NCI-H1092 treated with DMSO at 0.1 percent for 48 hours (cell line): ENCODE measurements at places on chromosomes 12 and 14.
A peak's percentile ranks its signal among the peaks of the same experiment; 100 is the strongest.

GRCh38 chr12:89470741-89471509, 53.7 kb downstream of the GALNT4 start:
- DNase-seq, result peak; percentile 16

- DNase-seq, result no peak
These were observed 107.8 kb downstream of the VCPKMT start for GRCh38 chr14:50008562-50008961.

DNA sequence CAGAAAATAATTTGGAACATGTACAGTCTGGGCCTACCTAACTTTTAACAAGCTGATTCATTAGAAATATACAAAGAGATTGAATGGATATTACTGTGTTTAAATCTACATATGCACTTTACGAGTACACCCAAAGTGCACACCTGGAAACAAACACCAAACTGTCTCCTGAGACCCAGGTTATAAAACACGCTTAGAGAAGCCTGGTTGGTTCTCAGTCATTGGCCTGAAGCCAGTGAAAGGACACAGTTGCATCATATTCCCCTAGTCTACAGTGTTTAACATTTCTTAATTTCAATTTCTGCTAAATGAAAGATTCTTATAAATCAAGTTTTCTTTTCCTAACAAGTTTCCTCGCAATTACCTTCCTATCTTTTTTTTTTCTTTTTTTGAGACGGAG, 209.5 kb downstream of the FBXL14 start:
- no peak for DNase-seq

- DNase-seq, result no peak
These were observed 80.3 kb upstream of the SSTR1 start for GRCh38 chr14:38127356-38127755.

GRCh38 chr14:91373591-91374254, 43.9 kb downstream of the CCDC88C start:
- DNase-seq, result peak; percentile 65

GRCh38 chr14:74613211-74613914, 1.3 kb upstream of the LTBP2 start:
- DNase-seq, result no peak

DNA sequence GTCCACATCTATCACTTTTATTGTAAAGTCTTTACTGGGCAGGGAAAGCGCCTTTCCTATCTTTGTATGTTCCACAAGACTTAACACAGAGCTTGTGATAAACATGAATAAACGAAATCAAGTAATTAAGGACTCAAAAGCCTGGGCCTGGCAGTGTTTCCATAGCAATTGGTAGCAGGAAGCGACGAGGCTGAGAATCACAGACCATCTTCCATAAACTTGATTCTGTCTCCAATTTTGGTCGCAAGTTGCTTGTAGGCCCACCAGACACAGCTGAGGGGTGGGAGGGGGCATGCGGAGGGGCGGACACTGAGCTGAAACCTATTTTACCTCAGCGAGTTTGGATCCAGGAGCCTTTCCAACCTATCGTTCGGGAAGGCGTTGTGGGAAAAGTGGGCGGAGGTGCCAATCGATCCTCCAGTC, 302 bp downstream of the CCDC38 start:
- DNase-seq, result no peak

DNA sequence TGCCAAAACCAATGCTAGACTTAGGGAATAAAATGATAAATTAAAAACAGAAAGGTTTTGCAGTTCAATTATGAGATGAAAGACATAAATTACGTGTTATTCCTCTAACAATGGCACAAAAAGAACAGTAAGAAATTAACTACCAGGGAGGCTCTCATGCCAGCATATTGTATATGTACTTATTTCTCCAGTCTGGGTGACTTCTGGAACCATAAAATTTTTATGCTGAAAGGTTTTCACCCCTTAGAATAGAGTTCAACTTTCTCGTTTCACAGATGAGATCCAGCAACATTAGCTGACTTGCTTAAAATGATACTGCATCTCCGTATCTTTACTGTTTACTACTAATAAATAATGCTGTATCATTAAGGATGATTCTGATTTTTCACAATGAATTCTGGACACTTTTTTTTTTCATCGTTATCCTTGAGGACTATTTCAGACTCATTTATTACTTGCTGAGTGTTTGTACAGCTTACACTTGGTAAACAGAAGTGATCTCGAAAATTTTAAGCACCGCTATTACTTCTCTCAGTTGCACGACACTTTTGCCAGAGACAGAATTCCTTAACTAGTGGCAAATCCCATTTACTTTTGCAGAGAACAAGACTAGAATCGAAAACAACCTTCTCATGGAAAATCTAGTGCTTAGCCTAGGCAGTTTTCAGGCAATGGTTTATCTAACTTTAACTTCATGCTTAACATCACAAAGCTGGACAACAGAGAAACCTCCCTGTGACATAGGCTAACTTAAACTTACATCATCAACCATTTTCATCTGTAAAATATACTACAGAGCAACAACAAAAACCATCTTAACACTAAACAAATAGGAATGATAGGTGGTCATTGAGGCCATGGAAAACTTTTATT, 2.7 kb downstream of the RSRC2 start:
- DNase-seq, result no peak

DNA sequence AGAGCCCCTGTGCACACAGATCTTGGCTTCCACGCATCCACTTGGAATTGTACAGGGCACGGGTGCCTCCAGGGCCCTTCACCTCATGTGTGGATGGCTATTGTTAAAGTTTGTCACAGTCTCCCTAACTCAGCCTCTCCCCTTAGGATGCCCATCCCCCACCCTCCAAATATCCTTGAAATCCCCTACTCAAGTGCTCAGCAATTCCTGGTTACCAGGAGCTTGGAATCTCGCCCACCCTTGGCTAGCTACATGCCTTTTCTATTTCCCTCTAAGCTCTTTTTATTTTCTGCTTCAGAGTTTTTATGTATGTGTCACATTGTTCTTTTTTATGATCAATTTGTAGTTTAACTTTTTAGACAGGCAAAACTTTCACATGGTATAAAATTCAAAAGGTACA, 13.0 kb upstream of the NR1H4 start:
- DNase-seq, result no peak

DNA sequence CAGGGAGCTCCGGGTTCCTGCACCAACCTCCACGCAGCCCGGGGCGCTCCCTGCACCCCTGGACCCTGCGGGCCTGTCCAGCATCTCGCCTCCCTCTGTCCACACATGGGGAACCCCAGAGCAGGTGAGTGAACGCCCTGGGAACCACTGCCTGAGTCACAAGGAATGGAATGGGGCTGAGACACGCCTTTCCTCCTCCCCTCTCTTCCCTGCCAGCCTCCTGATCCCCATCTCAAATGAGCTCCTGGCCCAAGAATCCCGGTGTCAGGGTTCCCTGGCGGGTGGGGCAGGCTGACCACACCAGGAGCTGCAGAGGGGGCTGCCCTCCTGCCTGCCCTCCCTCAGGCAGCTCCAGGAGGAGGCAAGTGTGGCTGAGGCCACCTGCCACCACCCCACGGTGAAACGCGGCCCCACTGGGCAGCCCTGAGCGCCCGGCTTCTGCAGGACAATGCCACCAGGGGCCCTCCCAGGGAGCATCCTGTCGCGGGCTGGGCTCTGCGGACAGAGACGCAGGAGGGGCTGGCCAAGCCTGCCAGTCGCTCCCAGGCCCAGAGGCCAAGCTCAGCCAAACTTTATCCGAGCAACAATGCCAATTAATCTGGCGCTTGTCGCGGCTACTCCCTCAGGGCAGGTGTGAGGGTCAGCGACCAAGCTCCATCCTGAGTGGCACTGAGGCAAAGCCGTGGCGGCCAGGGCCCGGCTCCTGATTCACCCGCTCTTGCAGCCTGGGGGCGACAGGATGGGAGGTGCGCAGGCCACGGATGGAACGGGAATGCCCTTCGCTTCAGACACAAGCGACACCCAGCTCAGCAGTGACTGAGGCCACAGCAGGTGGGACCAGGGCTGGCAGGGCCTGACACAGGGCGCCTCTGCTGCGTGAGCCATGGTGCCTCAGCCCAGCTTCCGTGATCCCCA, 44.3 kb downstream of the GALNT9 start:
- no peak for DNase-seq

GRCh38 chr14:62443796-62444195, 601.5 kb downstream of the KCNH5 start:
- no peak for DNase-seq

- no peak for DNase-seq
These were observed 909.4 kb upstream of the LRFN5 start for GRCh38 chr14:40697231-40697630.

DNA sequence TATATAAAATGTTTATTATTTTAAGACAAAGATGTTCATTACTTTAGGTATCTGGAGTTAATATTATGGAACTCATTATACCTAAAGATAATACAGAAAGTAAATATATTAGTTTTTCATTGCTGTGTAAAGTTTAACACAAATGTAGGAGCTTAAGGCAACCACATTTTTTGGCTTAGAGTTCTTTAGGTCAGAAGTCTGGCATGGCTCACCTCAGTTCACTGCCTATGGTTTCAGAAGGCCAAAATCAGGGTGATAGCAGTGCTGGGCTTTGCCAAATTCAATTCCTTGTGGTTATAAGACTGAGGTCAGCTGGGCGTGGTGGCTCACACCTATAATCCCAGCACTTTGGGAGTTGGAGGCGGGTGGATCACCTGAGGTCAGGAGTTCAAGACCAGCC, 35.5 kb upstream of the PRPF39 start:
- DNase-seq, result no peak

DNA sequence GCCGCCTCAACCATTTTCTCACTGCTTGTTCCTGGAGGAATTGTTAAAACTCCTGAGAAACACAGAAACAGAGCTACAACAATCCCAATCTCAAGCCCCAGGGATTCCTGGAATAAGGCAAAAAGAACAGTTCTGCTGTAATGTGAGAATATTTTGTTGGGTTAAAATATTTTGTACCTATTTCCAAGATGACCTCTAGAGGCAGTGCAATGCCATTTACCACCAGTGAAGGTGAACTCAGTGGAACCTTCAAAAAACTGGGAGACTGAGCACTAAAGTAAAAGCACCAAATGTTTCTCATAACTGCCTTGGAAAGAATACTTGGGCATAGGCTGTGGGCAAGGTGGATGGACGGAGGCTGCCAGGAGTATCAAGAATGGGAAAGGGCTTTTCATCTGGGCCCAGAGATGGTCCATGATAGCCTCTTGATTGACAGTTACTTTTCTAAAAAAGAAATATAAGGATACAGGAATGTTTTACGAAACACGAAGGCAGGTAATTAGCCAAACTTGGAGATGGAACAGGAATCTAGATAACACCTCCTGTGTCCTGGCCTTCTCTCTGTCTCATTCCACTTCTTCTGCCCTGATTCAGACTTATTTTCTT, 334.0 kb upstream of the FLRT2 start:
- DNase-seq, result no peak

DNA sequence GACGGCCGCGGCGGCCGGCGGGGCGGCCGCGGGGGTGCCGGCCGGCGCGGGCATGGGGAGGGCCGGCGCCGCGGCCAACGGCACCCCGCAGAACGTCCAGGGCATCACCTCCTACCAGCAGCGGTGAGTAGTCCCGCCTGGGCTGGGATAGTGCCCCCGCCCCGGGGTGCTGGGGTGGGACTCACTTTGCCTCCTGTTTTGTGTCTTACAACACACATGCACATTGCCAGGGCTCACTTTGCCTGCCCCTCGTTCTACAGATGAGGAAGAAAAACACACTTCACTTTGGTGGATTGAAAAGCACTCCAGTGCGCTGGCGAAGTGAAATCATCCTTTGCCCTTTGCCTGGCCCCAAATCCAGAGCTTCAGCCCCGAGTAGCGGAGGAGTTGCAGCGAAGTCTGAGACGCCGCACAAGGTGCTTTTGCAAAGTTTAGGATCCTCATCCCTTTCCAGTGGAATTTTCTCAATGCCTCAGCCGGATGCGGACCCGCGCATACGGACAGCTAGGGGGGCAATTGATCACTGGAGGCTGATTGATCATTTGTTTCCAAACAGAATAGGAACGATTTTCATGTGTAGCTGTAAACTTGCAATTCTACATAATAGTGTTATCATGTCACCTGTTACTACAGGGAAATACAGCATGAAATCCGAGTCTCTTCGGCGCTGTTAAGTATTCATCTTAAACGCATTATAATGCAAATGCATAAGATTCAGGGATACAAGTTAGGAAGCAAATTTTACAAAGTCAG, 3.6 kb upstream of the NPAS3 start:
- peak; percentile 23 for DNase-seq

DNA sequence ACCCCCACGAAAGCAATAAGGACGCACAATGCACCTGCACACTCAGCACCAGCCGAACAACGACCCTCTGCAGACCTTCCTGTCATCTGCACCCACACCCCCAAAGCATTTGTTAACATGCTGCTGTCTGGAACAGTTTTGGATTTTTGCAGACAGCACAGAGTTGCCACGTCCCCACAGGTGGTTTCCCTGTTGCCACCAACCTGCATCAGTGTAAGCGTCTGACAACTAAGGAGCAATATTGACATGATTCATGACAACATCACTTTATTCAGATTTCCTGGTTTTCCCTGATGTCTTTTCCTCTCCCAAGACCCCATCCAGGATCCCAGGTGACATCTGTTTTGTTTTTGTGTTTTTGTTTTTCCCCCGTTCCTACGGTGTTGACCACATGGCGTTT, 150.7 kb upstream of the C14orf180 start:
- no peak for DNase-seq

DNA sequence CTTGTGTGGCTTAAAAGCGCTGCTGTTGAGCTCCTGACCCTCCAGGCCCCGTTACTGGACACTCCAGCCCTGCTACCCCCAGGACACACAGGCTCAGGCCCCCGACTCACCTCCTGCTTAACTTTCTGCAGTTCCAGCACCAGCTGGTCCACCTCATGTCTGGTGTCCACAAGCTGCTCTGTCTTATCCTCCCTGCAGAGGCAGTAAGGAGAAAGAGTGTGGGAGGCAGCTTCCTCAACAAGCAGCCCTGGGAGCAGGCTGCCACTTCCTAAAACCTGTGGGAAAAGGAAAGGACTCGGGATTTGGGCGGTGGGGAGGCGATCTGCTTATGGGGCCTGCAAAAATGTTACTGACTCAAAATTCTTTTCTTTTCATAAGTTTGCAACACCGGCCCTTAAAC, 79.2 kb downstream of the CCDC88C start:
- DNase-seq, result no peak

DNA sequence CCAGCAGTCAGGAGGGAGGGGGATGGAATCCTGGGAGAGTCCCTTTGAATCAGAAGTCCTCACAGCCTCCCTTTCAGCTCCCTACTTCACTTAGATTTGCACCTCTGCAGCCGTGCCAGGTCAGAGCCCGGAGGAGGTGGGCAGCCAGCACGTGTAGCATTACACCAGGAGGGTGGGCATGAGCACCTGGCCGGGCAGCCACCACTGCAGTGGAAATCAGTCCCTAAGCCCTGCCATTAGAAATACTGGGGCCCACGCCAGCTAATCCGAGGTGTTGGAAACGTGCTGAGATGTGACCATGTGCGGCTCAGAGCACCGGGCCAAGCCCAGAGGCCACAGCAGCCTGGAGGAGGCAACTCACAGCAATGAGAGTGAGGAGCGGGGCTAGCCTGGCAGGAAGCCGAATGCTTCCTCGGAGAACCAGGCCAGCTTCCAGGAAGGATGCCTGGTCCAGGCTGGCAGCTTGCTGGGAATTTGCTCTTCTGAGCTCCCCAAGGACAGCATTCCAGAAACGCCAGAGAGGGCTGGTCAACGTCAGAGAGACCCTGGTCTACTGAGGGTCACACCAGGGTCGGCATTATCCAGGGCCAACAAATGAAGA, 9.4 kb upstream of the CACNA2D4 start:
- DNase-seq, result peak; percentile 35
